ENCODE measurements at places on chromosomes 6 and 20.
A peak's percentile ranks its signal among the peaks of the same experiment; 100 is the strongest.

DNA sequence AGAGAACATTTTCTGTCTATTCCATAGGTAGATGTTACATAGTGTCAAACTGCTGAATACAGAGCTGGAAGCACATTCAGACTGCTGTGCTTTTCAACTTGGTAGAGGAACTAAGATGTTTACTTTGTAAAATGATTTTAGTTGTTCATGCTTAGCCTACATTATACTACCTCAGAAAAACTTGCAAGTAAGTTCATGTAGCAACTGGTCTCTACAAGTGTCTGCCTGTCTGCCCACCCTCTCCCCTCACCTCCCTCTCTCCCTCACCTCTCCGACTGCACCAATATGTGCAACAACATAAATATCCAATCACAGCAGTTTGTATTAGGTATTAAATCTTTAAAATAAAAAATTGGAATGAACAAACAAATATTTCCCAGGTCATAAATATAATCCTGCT, 25.3 kb downstream of the ELOVL4 start:
- no peaks in the 10 kb centered on the region for H3K36me3 ChIP-seq
- no peaks in the 10 kb centered on the region for H3K4me1 ChIP-seq
- no peak for DNase-seq
- no peak overlapping the region for H3K4me3 ChIP-seq
- no peaks in the 10 kb centered on the region for H3K27me3 ChIP-seq

- no peak for DNase-seq
- H3K36me3 ChIP-seq: no peaks in the 10 kb centered on the region
- no peaks in the 10 kb centered on the region for H3K4me1 ChIP-seq
- no peaks in the 10 kb centered on the region for H3K27me3 ChIP-seq
Observed at GRCh38 chr6:98769546-98769945, 64.8 kb upstream of the POU3F2 start.

GRCh38 chr6:72636215-72636614, 14.4 kb downstream of the KCNQ5 start:
- DNase-seq: no peak
- no peaks in the 10 kb centered on the region for H3K4me1 ChIP-seq
- no peak overlapping the region for H3K27ac ChIP-seq
- no peaks in the 10 kb centered on the region for H3K36me3 ChIP-seq

DNA sequence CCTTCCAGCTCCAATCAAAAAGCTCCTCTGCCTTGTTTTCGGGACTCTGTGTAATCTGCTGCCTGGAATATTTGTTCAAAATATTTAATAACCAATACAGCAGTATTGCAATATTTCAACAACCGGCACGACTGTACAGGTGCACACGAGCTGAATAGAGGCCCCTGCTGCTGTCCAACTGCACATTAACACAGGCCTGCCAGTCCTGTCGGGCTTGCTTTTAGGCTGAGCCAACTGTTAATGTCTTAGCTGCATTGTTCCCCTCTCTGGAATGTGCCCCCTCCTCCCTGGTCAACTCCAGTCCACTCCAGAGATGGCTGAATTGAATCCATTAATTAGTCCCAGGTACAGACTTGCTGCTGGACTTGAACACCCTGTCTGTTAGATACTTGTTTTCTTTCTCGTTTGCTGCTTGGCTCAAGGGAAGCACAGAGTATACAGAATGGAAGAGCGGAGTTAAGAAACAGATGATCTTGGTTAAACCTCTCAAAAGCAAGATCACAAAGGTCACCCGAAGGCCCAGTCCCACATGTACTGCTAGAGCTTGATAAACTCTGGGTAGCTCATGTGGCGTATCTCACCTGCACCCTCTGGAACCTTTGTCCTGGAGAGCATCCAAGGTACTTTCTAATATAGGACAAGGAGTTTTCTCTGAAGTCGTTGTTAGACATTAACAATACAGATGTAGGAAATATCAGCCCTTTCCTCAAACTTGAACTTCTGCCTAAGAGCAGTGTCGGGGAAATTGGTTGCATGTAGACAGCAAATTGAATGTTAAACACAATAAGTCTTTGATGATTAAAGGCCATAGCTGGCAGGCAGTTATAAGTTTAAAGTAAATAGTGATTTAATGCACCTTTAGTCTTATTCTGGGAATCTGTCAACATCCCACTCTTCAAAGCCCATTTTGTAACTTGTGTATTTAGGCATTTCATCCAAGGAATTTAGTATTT, 31.9 kb downstream of the SHLD1 start:
- no peak overlapping the region for H3K4me3 ChIP-seq
- no peak for DNase-seq
- no peaks in the 10 kb centered on the region for H3K27me3 ChIP-seq
- H3K4me1 ChIP-seq: peaks cover 16% of the 10 kb centered on the region
- H3K36me3 ChIP-seq: no peaks in the 10 kb centered on the region

DNA sequence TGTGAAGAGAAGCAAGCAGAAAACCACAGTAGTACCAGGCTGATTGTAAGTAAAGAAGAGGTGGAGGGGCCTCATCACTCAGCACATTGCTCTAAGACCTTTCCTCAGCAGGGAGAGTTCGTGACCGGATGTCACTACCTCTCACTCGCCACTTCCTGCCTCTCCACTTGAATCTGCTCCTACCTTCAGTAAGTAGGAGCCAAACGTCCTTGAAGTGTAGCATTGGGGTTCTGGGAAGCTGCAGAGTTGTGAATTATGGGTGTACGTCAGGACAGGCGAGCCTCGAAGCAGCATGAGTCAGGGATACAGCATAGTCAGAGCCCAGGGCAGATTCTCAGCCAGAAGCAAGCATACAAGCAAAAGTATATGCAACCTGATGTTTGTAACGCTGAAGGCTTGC, 224.9 kb downstream of the PHACTR1 start:
- H3K4me3 ChIP-seq: no peak overlapping the region
- no peaks in the 10 kb centered on the region for H3K36me3 ChIP-seq
- no peak for DNase-seq
- H3K27ac ChIP-seq: no peak overlapping the region

- DNase-seq: no peak
- no peaks in the 10 kb centered on the region for H3K4me1 ChIP-seq
- H3K36me3 ChIP-seq: no peaks in the 10 kb centered on the region
- H3K27ac ChIP-seq: no peak overlapping the region
Observed at GRCh38 chr6:81376745-81377144, 375.7 kb downstream of the TENT5A start.

DNA sequence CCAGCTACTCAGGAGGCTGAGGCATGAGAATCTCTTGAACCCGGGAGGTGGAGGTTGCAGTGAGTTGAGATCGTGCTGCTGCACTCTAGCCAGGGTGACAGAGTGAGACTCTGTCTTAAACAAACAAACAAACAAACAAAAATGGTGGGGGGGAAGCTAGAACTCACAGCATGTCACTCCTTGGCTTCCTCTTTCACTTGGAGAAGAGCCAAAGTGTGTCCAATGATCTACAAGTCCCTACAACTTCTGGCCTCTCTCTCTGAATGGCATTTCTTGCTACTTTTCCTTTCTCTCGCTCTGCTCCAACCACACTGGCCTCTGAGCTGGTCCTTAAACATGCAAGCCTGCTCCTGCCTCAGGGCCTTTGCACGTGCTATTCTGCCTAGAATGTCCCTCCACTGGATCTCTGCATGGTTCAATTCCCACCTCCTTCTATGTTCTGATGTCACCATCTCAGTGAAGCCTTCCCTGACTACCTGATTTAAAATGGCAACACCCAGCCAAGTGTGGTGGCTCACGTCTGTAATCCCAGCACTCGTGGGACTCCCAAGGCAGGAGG, 8.1 kb downstream of the TLDC2 start:
- no peaks in the 10 kb centered on the region for H3K27me3 ChIP-seq
- H3K4me3 ChIP-seq: no peak overlapping the region
- H3K27ac ChIP-seq: no peak overlapping the region
- H3K36me3 ChIP-seq: no peaks in the 10 kb centered on the region
- no peaks in the 10 kb centered on the region for H3K4me1 ChIP-seq
- DNase-seq: no peak

- H3K27ac ChIP-seq: no peak overlapping the region
- H3K4me1 ChIP-seq: no peaks in the 10 kb centered on the region
- H3K27me3 ChIP-seq: no peaks in the 10 kb centered on the region
- no peaks in the 10 kb centered on the region for H3K36me3 ChIP-seq
Observed at GRCh38 chr6:71855406-71855805, 30.9 kb upstream of the RIMS1 start.

DNA sequence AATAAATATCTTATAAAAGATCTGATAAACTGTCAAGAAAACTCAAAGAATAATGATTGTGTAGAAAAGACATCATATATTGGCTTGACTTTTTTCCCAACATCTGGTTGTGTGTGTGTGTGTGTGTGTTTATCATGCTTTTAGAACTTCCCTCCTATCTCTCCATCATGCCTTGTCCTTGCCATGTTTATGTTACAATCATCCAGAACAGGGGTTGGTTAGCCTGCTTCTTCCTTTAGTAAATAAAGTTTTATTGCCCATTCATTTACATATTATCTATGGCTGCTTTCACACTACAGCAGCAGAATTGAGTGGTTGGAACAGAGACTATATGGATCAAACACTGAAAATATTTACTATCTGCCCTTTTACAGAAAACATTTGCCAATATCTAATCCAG, 52.8 kb upstream of the RIPOR2 start:
- H3K4me3 ChIP-seq: no peak overlapping the region
- peaks cover 5% of the 10 kb centered on the region for H3K4me1 ChIP-seq
- no peak for DNase-seq
- H3K27ac ChIP-seq: no peak overlapping the region
- no peaks in the 10 kb centered on the region for H3K36me3 ChIP-seq
- no peaks in the 10 kb centered on the region for H3K27me3 ChIP-seq

GRCh38 chr6:170277893-170278742, 12.8 kb downstream of the DLL1 start:
- no peaks in the 10 kb centered on the region for H3K4me1 ChIP-seq
- no peak for DNase-seq
- H3K27ac ChIP-seq: no peak overlapping the region

- H3K27ac ChIP-seq: no peak overlapping the region
- H3K4me3 ChIP-seq: no peak overlapping the region
- DNase-seq: no peak
- peaks cover 8% of the 10 kb centered on the region for H3K4me1 ChIP-seq
Observed at GRCh38 chr6:39171489-39172376, 56.7 kb upstream of the SAYSD1 start.

- H3K4me1 ChIP-seq: no peaks in the 10 kb centered on the region
- no peak overlapping the region for H3K4me3 ChIP-seq
Observed at GRCh38 chr6:45946352-45946751, 69.3 kb downstream of the CLIC5 start.

- H3K4me1 ChIP-seq: no peaks in the 10 kb centered on the region
- no peak overlapping the region for H3K27ac ChIP-seq
- DNase-seq: no peak
- no peak overlapping the region for H3K4me3 ChIP-seq
Observed at GRCh38 chr20:3309226-3309625, 70.2 kb upstream of the SLC4A11 start.

GRCh38 chr6:145036236-145036635, 699.1 kb downstream of the EPM2A start:
- no peaks in the 10 kb centered on the region for H3K36me3 ChIP-seq
- H3K27me3 ChIP-seq: no peaks in the 10 kb centered on the region
- H3K4me1 ChIP-seq: no peaks in the 10 kb centered on the region
- H3K27ac ChIP-seq: no peak overlapping the region
- DNase-seq: no peak

DNA sequence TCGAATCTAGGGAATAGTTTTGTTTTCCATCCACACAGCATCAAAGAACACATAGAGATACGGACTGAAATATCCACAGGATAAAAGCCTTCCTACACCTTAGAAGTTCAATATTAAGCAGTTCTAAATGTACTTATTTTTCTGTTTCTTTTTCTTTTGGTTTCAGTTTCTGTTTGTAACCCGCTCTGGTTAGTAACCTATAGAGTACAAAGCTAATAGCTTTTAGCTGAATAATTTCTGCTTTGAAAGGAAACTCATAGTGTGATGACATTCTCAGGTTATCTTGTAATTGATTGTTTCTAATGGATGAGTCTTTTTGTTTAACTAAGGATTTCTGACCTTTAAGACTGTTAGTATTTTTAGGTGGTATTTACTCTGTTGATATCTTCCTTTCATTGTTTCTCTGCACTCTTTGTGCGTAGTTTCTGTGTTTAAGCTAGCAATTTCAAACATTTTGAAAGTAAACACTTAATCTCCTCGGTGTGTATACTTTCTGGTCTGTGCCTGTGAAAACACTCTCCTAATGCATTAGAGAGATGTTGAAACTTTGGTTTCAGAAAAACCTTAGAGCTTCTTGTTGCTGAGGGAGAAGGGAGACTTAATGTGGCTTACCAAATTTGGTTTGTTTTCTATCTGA, 385.5 kb downstream of the HDGFL1 start:
- peak overlapping the region; percentile 22 for H3K4me3 ChIP-seq
- H3K36me3 ChIP-seq: no peaks in the 10 kb centered on the region
- no peak overlapping the region for H3K27ac ChIP-seq
- peaks cover 7% of the 10 kb centered on the region for H3K4me1 ChIP-seq
- no peaks in the 10 kb centered on the region for H3K27me3 ChIP-seq
- DNase-seq: no peak

DNA sequence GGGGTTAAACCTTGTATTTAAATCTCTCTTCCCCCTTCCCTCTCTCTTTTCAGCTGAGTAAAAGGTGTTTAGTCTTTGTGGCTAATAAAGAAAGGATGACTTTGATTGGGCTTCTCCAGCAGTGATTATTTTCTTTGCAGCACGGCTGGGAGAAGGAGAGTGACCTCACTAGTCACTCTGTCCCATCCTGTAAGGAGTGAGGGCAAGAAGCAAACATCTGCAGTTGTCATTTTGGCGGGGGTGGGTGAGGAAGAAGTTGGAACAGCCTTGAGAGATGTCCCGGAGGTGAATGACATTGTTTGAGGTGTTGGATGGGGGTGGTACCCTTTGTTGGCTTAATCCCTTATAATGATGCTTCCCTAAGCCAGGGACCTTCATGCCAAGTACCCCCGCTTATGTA, 223.6 kb downstream of the EYA2 start:
- no peaks in the 10 kb centered on the region for H3K4me1 ChIP-seq
- H3K36me3 ChIP-seq: no peaks in the 10 kb centered on the region
- no peak for DNase-seq
- H3K4me3 ChIP-seq: no peak overlapping the region

- no peaks in the 10 kb centered on the region for H3K4me1 ChIP-seq
- DNase-seq: no peak
- H3K4me3 ChIP-seq: no peak overlapping the region
- H3K36me3 ChIP-seq: no peaks in the 10 kb centered on the region
- H3K27ac ChIP-seq: no peak overlapping the region
Observed at GRCh38 chr6:67231092-67231491, 1404.0 kb upstream of the ADGRB3 start.

GRCh38 chr6:105485456-105485855, 82.6 kb upstream of the PREP start:
- no peak overlapping the region for H3K27ac ChIP-seq
- H3K4me3 ChIP-seq: no peak overlapping the region
- H3K4me1 ChIP-seq: peaks cover 27% of the 10 kb centered on the region
- DNase-seq: no peak
- H3K27me3 ChIP-seq: no peaks in the 10 kb centered on the region
- H3K36me3 ChIP-seq: no peaks in the 10 kb centered on the region

All from RWPE2 (cell line).